ENCODE measurements at places on chromosomes 4 and X. TPM values are rescaled to one million over a fixed set of nuclear protein-coding genes. Genes with fewer than 3 reads are reported as not detected.

- H3K36me3 ChIP-seq = no peaks in the 10 kb centered on the region
- H3K27ac ChIP-seq = peak overlapping the region; percentile 66
- H3K4me1 ChIP-seq = peaks cover 59% of the 10 kb centered on the region
- no peak overlapping the region for H3K4me3 ChIP-seq
- no peaks in the 10 kb centered on the region for H3K27me3 ChIP-seq
Measured at GRCh38 chr4:99811850-99812249, 4.8 kb upstream of the DAPP1 start.

- H3K36me3 ChIP-seq = no peaks in the 10 kb centered on the region
- no peak for DNase-seq
- H3K4me3 ChIP-seq = no peak overlapping the region
- H3K27me3 ChIP-seq = peaks cover 27% of the 10 kb centered on the region
- no peak overlapping the region for H3K27ac ChIP-seq
Measured at GRCh38 chr4:14965071-14965470, 37.2 kb upstream of the CPEB2 start.

GRCh38 chr4:40648131-40648530 lies 18.5 kb upstream of the RBM47 start:
- no peaks in the 10 kb centered on the region for H3K36me3 ChIP-seq
- DNase-seq = no peak
- peaks cover 14% of the 10 kb centered on the region for H3K27me3 ChIP-seq
- H3K4me3 ChIP-seq = no peak overlapping the region
- no peak overlapping the region for H3K27ac ChIP-seq

- H3K27me3 ChIP-seq = no peaks in the 10 kb centered on the region
- peaks cover 8% of the 10 kb centered on the region for H3K4me1 ChIP-seq
- H3K36me3 ChIP-seq = no peaks in the 10 kb centered on the region
- no peak for DNase-seq
- no peak overlapping the region for H3K27ac ChIP-seq
Measured at GRCh38 chr4:48813964-48814363, 16.9 kb upstream of the OCIAD1 start.

Gene HSFX3
- not detected for total RNA-seq

DNA sequence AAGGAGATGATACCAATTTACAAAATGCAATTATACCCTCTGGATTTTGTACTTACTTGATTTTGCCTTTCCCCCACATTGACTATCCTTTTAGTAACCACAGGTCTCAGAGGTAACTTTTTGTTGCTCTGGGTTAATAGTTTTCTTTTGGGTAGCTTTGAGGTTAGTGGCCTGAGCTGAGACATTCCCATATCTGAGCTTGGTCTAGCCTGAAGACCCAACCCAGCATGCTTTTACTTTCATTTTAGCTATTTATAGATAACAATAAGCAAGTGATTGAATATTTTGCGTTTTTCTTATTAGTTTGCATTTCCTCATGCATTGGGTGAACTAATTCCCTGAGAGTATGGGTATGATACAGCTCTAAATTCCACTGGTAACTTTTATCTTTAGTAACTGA lies 11.8 kb downstream of the HTN1 start:
- no peak for DNase-seq
- no peaks in the 10 kb centered on the region for H3K4me1 ChIP-seq
- no peak overlapping the region for H3K4me3 ChIP-seq
- H3K27ac ChIP-seq = no peak overlapping the region

- no peaks in the 10 kb centered on the region for H3K36me3 ChIP-seq
- peaks cover 10% of the 10 kb centered on the region for H3K27me3 ChIP-seq
- H3K4me3 ChIP-seq = no peak overlapping the region
- peaks cover 9% of the 10 kb centered on the region for H3K4me1 ChIP-seq
Measured at GRCh38 chr4:53562409-53562808, 28.9 kb downstream of the LNX1 start.

Gene CCNG2
- 29.6 TPM for total RNA-seq

- H3K27ac ChIP-seq = no peak overlapping the region
- no peak for DNase-seq
- peaks cover 14% of the 10 kb centered on the region for H3K27me3 ChIP-seq
- H3K36me3 ChIP-seq = no peaks in the 10 kb centered on the region
Measured at GRCh38 chrX:148695255-148695654, 194.8 kb downstream of the AFF2 start.

All from activated T-cell treated with anti-CD3 and anti-CD28 coated beads, Interleukin-2, amount 50 U/mL, for 72 hours (primary cell).